T-helper 1 cell (primary cell): ENCODE measurements at places on chromosomes 6 and 20.

GRCh38 chr6:55812509-55812908 lies 62.9 kb downstream of the BMP5 start:
- no peak for DNase-seq

GRCh38 chr6:37029249-37029971 lies 24.0 kb downstream of the FGD2 start:
- peak; percentile 20 for DNase-seq

GRCh38 chr6:147821295-147821897 lies 312.9 kb downstream of the SAMD5 start:
- no peak for DNase-seq

GRCh38 chr6:110897433-110897832 lies 22.8 kb downstream of the AMD1 start:
- no peak for DNase-seq

DNA sequence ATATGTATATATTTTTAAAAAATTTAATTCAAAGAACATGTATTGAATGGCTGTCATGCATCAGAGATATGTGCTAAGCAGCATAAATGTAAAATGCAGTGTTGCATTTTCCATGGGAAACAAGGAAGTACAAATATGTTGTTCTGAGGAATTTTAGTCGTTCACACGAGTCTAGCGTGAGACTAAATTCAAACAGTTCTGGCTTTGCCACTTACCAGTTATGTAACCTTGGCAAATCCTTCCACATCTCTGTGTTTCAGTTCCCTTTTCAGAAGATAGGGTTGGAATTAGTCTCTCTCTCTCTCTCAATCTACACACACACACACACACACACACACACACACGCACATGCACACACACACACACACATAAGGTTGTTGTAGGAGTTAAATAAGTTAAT lies 305.4 kb downstream of the UTRN start:
- DNase-seq: no peak

DNA sequence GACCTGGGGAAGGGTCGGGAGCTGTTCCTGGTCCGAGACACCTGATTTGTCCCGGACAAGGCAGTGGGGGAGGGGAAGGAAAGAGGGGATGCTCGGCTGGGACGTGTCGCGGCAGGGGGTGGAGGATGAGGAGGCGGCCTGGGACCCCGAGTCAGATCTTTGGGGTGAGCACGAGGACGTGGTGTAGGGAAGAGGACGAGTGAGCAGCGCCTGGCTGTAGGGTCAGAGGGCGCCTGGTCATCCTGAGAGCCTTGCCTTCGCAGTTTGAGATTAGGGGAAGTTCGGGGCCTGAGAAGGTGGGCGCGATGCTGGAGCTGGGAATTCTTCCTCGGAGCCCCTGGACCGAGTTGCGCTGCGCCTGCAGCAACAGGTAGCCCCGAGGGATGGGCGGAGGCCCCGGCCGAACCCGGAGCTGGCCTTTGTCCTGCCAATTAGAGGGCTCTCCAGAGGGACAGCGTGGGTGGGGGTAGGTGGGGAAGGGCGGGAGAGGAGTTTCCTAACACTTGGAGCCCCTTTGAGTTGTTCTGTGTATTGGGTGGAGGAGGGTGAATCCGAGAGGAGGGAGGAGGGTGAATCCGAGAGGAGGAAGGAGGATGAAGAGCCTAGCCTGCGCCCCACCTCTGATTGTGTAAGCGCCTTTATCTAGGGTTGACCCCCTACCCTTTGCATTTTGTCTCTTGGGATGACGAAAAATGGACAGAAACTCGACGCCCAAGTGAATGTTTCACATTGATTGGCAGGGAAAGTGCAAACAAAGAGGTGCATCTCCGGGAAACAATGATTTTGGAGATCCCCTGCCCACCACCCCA lies 72.0 kb downstream of the SOX4 start:
- DNase-seq: no peak

- DNase-seq: no peak
These were observed 43.3 kb upstream of the ARMC2 start for GRCh38 chr6:108804956-108805355.

- no peak for DNase-seq
These were observed 728.4 kb downstream of the PTPRT start for GRCh38 chr20:42461291-42461690.
